ENCODE measurements at places on chromosomes 4 and X.

DNA sequence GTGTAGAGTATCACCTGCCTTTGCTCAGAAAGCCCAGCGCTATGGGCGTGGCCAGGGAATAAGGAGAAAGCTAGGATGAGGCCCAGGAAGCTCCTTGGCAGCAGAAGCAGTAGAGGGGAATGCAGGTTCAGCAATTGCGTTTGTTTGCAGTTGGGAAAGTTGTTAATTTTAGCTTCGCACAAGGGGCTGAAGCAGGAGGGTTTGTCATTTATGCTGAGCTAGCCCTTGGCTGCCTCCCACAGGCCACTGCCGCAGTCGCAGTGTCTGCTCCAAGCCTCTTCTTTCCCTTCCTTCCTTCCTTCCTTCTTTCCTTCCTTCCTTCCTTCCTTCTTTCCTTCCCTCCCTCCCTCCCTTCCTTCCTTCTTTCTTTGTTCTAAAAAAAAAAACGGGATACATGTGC is 21.5 kb downstream of the FRMPD3 start:
- DNase-seq, result no peak

DNA sequence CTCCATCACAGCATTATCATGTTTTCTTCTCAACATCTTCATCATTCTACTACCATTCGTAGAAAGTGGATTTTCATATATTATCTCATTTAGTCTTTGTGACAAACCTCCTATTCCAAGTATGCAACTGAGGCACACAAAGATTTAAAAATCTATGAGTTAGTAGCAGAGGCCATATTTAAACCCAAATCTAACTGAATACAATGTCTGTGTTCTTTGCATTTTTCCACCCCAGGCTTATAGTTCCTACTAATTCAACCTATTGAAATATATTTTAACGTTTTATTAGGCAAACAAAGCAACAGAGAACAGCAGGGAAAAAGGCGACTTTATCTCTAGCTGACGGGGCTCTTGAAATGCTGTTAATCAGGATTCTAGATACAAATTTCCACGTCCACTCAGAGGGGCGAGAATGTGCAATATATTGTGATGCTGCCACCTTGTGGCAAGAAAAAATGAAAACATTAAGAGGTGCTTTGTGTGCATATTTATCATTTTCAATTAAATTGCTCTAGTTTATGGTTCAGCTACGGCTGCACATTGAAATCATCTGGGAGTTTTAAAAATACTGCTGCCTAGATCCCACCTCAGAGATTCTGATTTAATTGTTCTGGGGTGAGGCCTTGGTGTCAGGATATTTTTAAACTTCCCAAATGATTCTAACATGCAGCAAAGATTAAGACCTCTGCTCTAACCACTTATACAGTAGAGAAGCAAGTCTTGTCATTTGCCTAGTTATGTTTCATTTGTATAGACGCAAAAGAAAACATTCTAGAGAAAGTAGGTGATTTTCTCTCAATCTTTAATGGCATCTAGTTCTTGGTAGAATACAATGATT is 315.9 kb downstream of the MAPK10 start:
- peak; percentile 67 for DNase-seq

DNA sequence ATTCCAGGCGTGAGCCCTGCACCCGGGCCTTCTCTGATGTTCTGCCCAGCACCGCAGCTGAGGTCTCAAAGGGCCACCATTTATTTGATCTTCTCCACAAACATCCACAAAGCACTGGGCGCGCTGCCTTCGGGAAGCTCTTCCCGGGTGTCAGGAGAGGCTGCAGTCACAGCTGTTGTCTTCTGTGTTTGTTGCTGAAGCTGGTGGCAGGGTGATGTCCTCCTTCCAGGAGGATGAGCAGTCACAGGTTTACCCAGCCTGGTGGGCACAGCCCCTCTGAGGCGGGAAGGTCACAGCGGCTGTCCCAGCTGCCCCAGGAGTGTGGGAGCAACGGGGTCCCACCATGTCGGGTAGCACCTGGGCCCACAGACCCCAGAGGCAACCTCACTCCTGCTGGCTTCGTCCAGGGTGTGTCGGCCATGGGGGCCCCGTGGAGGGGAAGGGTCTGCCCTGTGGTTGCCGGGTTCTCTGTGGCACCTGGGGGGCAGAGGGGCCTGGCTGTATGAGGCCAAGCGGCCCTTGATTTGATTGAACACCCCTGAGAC is 27.6 kb downstream of the FGFRL1 start:
- no peak for DNase-seq

DNA sequence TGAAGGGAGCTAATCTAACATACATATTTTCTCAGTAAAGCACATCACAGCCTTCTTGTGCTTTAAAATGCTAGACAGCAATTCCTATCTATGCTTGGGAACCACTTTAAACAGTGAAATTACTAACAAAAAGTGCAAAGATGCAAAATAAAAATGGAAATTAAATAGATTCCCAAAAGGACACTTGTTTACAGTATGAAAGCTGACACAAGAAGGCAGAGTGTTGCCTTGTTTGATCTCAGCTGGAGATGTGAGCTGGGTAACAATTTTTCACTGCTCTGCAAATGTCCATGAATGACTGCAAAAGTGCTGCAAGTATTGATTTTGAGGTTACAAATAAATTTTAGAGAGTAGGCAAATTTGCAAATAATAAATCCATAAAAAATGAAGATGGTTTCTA is 22.3 kb downstream of the GRIA2 start:
- DNase-seq, result no peak

DNA sequence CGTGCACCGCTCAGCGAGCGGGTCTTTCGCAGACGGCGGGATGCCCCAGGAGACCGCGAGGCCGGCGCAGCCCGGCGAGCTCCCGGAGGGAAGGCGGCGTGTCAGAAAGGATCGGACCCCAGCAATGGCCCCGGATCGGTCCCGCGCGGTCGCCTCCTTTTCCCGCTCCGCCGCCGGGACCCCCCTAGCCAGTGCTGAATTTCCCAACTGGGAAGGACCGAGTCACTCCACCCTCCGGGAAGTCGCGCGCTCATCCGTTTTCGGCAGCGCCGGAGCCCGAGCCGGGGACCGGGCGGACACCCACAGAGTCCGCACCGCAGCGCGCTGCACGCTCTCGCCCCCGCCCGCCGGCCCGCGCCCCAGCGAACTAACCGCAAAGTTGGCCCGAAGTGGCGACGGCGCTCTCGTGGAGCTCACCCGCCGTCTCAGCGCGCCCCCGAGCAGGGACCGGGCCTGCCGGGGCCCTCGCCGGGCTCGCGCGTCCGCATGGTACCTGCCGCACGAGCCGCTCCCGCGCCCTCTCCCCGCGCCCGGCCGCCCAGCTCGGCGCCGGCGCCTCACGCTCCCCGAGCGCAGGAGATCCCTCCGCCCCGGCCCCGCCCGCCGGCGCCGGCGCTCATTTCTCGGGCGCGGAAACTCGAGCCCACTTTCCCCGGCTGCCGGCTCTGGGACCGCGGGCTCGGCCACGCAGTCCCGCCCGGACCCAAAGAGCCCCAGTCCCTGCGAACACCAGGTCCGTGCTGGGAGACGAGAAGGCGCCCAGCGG is at the start of gene FAT1:
FAT1 (minus strand) TSS at position 565 of the 766 bp plus-strand sequence. CDS start 14,029 bp downstream, outside the sequence.
- peak; percentile 90 for DNase-seq

- DNase-seq, result no peak
Observed at GRCh38 chr4:2615821-2616220, 79.4 kb downstream of the FAM193A start.

GRCh38 chrX:110268886-110269285 is 49.0 kb downstream of the AMMECR1 start:
- DNase-seq, result no peak

All from fibroblast of skin of right biceps (primary cell).